ENCODE measurements at places on chromosomes 12 and 14.

- no peak for DNase-seq
These were observed 26.3 kb upstream of the FOS start for GRCh38 chr14:75252254-75252837.

GRCh38 chr12:56221232-56221756 is 428 bp downstream of the RNF41 start:
- DNase-seq = no peak

DNA sequence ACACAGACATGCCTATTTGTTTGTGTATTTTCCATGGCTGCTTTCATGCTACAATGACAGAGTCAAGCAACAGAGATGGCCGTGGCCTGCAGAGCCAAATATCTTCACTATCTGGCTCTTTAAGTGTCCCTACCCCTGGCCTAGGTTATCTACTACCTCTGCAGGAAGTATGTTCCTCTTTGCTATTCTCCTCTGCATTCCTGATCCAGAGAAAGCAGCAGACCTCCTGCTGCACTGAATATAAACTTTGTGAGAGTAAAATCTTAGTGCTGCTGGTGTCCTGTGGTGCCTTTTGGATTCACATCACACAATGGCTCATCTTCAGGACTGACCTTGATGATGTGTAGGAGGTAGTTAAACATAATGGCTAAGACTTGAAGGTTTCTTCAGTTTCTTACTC is 233.4 kb downstream of the IPO8 start:
- DNase-seq = no peak

GRCh38 chr14:73239393-73240241 is 2.3 kb downstream of the PAPLN start:
- DNase-seq = no peak

GRCh38 chr14:95519699-95520098 is 3.2 kb upstream of the SYNE3 start:
- no peak for DNase-seq

DNA sequence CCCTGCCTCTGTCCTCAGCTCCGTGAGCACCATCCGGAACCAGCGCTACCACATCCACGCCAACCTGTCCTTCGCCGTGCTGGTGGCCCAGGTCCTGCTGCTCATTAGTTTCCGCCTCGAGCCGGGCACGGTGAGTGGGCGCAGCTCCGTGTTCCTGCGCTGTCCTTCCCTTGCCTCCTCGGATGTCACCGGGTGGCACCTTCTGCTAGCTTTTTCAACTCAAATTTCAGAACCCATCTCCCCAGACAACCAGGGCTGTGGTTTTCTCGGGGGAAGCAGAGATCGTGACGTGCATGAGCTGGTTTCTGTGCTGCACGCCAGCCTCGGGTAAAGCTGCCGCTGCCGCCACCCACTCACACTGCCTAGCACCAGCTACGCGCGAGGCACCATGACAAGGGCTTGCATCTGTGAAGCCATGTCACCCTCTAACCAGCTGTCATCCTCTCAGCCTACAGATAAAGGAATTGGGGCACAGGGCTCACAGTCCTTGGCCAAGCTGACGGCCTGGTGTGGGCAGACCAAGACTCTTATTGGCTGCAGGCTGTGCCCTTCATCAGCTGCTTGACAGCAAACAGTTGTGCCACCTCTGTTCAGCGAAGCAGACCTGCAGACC is 152.1 kb downstream of the ADGRD1 start:
- peak; percentile 18 for DNase-seq

Measured in stimulated activated CD4-positive, alpha-beta T cell treated with anti-CD3 and anti-CD28 coated beads, Interleukin-1b, Interleukin-23, amount 100 ng/mL, for 24 hours (primary cell).